NCI-H774 (cell line): ENCODE measurements at places on chromosomes 6 and 20.
A peak's percentile ranks its signal among the peaks of the same experiment; 100 is the strongest.

DNA sequence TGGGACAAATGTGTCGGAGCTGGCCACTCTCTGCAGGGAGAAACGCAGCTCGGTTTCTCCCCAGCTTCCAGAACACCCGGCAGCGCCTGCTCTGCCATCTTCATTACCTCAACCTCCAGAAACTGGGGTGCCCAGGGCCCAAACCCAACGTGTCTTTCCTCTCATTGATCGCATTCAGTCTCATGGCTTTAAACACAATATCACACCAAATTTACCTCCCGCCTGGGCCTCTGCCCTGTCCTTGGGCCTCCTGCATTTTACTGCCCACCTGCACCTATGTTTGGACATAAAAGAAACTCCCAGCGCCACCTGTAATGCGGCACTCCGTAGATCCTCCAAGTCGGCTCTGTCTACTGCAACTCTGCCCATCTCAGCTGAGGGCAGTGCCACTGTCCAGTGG, 22.2 kb downstream of the SERPINB6 start:
- DNase-seq: no peak

DNA sequence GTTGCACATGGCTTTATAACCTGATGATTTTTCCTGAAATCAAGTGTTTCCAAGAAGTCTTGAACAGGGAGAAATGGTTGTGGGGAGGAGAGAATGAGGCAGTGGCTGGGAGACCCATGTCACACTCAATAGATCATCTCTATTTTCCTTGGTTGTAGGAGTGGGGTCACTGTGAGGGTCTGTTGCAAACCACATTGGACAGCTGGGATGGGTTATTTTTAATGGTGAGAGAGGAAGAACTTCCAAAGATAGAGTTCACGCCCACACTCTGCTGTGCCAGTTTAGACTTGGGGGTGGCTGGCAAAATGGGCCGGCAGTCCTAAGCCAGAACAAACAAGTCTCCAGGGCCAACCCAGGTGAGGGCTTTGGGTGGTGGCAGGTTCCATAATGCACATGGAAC, 276.4 kb upstream of the PRND start:
- DNase-seq: no peak

- DNase-seq: peak; percentile 97
Observed at GRCh38 chr6:168196385-168196860, 117.4 kb upstream of the FRMD1 start.

DNA sequence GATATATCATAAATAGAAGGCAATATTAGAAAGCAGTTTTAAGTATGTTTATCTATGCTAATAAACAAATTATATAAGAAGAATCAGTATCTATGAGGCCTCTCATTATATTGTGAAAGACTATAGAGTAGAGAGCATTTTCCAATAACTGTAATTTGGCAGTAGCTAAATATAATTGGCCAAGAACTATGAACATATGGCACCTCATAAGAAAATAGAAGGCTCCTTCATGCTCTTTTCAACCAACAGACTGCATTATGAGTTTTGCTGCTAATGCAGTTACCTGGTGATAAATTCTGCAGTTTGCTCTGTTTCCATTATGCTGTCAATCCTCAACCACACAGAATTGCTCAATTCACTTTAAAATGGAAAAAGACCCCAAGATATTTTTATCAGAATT, 221.1 kb downstream of the KHDC1L start:
- DNase-seq: no peak

DNA sequence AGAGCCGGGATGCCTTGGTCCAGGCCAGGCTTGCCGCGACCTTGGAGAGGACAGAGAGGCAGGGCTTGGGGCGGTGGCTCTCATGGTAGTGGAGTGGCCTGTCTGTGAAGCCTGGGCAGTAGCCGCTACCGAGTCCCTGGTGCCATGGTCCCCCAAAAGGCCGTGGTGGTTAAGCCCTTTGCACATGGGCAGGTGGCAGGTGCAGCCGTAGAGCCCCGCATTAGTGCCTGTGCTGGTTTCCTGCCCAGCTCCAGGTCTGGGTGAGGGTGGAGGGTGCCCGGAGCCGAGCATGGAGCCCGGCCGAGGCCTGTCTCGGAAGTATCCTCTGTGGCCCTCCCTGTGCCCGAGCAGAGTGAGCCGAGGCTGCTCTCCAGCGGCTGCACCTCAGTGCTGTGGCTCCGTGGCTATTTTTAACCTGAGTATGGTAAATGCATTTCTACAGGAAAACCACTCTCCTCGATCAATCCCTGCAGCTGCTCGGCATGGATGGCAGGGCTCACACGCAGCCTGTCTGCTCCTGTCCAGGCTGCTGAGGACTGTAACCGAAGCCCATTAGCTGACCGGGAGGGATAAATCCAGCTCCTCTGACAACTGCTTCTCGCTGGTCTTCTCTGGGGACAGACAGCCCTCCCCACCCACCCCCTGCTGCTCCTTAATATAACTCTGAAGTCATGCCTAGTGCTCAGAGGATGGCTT, 36.3 kb upstream of the GATA5 start:
- DNase-seq: no peak

DNA sequence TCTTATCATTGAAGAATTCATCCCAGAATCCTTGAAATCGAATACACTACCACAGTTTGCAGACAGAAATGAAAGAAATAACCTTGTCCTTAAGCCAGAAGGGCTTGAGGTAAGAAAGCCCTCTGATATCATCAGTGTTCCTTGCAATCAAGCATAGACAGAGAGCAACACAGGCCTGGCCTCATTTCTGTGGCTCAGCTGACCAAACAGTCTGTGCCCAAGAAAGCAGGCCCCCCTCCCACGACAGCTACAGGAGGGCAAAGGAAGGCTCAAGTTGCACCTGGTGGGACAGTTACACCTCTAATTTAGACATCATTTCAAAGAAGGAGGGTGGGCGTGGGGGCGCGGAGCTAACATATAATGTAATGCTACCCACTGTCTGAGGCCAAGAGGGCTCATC, 21.6 kb downstream of the KIF16B start:
- DNase-seq: no peak

DNA sequence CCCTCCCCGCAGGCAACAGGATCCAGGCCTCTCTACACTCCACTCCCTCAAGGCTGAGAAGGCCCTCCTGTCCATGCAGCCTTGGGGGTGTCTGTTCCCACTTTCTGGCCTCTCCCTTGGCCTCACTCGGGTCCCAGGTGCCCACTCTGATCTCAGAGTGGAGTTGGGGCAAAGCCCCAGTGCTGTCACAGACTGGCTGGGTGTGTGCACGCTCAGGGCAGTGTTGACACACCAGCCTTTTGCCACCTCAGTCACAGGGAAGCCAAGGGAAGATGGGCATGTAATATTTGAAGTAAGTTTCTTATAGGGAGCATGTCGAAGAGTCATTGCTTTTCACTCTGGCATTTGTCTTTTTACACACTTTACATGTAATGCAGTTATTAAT, 44.9 kb downstream of the HLA-DRA start:
- DNase-seq: no peak

DNA sequence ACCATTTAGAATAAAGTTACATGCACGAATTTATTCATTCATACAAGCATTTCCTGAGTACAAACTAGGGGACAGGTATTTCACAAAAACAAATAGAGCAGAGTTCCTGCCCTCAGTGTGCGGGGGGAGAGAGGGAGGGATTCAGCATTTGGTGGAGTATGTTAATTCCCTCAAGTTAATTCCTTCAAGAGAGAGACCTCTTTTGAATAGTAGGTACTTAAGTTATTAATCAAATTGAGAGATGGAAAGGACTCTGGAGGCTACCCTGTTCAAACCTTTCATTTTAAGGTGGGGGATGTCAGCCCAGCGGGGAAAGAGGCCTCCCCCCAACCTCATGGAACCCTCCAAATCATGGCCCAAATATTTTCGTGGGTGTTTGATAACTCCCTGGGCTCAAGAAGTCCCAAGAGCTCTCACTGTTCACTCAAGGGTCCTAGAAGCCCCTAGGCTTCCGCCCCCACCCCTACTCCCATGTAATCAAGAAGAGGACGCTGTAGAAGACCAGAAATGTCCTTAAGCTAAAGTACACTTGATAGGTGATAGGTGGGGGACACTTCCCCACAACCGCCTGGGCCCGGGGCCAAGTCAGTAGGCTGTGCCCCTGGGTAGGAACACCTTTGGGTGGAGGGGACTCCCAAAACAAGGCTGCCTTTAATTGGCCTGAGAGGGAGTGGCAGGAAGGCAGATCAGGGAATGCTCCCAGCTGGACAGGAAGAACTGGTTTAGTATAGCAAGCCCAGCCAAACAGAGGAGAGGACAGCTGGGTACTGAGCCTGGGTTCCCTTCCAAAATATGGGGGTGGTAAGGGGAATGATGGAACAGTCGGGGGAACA, 2.9 kb downstream of the SDC4 start:
- no peak for DNase-seq

DNA sequence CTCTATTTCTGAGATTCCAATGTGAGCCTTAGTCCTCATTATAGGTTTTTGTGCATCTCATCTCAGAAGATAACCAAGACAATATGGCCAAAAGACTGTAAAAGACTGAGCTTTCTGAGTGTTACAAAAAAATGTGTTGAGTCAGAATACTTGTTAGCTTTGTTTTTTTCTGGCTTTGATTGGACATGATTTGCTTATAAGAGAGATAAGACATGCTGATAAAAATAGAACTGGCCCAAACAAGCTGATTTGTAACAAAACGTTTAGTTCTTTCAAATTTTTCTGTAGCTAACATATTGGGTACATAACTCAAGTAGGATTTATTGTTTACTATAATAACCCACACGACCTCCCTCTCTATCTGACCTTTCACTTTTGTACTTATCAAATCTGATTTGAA, 32.9 kb downstream of the FILIP1 start:
- DNase-seq: no peak

DNA sequence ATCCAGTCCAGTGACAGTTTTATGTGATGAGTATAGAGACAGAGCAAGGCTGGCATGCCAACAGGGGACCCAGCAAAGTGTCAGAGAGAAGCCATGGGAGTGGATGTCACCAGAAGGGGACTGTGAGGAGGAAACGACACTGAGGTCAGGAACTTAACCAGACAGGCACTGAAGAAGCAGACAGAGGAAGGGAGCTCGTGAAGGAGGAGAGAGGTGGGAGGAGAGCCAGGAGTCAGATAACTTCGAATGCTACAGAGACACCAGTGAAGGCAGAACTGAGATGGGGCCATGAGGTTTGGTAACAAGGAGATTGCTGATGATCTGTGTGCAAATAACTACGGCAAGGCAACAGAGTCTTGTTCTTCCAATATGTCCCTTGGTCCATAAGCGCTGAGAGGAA, 211.1 kb upstream of the FOXA2 start:
- no peak for DNase-seq

GRCh38 chr6:46749731-46750130, 3.0 kb downstream of the ANKRD66 start:
- DNase-seq: no peak

GRCh38 chr6:30963641-30964040, 19.9 kb upstream of the MUC21 start:
- DNase-seq: no peak

GRCh38 chr6:5724911-5725310, 281.8 kb downstream of the NRN1 start:
- no peak for DNase-seq

DNA sequence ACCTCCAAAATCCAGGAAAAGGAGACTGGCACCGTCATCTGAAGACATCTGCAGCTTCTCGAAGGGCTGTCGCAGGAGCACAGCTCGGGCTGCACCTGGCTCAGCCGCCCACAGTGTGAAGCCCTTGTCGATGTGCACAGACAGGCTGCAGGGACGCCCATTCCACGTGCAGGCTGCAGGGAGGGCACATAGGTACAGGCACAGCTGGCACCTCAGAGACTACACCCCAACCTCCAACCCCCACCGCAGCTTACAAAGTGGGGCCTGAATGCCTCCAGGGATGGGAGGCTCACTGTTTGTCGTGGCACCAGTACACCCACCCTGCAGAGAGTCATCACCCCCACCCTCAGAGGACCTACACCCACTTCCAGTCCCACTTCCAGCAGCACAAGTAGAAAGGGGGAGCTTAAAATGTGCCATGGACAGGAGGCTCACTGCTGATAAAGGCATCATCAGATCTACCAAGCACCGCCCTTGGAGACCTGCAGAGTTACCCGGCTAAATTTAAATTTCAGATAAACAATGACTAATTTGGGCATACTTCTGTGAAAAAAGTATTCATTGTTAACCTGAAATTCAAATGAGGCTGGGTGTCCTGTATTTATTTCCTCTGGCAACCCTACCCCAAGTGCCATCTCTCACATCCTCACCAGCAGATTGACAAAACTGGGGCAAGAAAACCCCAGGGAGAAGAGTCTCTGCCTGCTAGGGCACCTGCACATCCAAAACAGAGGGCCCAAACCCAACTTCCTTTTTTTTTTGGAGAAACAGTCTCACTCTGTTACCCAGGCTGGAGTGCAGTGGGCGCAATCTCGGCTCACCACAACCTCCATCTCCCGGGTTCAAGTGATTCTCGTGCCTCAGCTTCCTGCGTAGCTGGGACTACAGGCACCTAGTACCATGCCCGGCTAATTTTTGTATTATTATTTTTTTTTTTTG, 7.7 kb upstream of the CDK5RAP1 start:
- no peak for DNase-seq

DNA sequence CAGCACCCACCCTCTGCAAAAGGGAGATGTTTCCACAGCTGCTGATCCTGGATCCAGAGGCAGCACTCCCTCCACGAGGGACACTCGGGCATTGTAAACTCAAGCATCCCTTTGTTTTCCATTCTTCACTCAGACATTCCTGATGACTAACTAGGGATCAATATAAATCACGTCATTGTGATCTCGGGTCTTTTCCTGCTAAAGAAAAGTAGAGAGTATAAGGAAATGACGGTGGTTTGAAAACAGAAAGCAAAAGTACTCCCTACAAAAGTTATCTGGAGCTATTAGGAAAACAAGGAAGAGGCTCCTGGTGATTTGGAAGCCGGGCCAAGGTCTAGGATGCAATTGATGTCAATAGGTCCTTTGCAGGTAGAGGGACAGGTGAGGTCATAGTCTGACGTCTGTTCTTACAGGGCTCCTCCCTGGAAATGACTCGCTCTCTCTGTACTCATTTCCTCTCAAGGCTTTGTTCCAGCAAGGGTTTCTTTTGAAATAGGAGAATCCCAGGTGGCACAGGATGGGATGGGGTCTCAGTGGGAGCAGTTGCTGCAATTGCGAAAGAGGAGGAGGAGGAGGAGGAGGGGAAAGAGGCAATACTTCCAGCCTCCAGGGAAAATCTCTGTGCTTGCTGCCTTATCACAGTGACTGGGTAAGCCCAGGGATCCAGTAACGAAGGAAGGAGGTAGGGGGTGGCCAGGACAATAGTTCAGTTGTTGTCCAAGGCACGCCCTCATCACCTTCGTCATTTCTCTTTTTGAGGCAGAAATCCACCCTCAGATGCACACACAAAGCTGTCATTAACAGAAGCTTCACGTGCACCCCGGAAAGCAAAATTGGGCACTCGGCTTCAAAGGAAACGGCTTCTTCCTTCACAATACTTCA, 222.8 kb downstream of the LY86 start:
- DNase-seq: peak; percentile 64

DNA sequence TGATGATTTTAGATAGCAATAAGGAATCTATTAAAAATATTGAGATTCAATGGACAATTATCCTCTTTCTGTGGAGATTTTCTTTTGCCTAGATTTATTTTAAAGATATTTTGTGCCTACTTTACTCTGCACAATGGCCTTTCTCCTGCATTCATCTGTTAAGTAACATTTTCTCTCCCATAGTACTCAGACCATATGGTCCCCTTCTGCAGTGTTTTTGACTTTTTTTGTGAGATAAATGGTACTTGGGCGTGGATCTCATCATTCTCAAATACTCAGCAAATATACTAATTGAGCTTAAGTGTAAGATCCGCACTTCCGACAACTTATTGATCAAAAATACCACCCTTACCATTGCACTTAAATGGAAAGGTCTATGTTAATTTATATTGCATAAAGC, 55.8 kb downstream of the PHACTR1 start:
- no peak for DNase-seq

- DNase-seq: no peak
Observed at GRCh38 chr6:168050225-168050880, 28.7 kb downstream of the FRMD1 start.

GRCh38 chr6:106870824-106871717, 103.5 kb downstream of the CD24 start:
- no peak for DNase-seq
